ENCODE measurements at places on chromosomes 4 and X.

DNA sequence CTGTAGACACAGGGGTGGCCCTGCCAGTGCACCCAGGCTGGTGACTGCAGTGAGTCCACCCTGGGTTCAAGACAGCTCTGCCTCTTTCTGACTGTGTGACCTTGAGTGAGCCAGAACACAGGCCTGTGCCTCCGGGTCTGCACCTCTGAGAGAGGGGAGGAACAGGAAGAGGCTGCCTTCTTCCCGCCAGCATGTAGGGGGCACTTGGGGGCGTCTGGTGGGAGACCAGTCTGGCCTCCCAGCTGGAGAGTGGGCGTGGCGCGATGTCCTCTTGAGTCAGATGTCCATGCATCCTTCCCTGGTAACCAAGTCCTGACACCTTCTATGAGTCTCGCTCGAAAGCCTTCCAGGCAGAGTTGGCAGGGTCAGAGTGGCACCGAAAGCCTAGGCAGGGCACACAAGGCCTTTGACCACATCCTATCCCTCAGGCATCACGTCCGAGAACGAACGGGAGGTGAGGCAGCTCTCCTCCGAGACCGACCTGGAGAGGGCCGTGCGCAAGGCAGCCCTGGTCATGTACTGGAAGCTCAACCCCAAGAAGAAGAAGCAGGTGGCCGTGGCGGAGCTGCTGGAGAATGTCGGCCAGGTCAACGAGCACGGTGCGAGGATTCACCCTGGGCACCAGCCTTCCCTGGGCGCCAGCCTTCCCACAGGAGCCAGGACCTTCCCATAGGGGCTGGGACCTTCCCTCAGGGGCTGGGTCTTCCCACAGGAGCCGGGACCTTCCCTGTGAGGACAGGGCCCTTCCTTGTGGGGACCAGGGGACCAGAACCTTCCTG lies 21.3 kb downstream of the WFS1 start:
- DNase-seq, result no peak

DNA sequence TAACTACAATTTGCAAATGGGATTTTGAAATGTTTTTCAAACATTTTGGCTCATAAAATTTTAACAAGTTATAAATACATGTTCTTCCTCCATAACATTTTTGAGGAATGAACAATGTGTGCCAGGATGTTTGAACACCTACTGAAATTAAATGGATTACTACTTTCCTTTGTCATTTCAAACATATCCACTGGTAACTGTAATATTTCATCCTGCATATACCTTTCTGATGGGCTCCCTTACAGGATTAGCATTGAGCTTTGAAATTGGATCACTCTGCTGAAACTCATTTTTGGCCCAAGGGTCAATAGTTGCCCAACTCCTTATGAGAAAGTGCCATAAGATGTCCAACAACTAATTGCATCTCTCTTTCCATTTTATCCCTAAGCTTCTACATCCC lies 17.6 kb downstream of the GRPR start:
- no peak for DNase-seq

DNA sequence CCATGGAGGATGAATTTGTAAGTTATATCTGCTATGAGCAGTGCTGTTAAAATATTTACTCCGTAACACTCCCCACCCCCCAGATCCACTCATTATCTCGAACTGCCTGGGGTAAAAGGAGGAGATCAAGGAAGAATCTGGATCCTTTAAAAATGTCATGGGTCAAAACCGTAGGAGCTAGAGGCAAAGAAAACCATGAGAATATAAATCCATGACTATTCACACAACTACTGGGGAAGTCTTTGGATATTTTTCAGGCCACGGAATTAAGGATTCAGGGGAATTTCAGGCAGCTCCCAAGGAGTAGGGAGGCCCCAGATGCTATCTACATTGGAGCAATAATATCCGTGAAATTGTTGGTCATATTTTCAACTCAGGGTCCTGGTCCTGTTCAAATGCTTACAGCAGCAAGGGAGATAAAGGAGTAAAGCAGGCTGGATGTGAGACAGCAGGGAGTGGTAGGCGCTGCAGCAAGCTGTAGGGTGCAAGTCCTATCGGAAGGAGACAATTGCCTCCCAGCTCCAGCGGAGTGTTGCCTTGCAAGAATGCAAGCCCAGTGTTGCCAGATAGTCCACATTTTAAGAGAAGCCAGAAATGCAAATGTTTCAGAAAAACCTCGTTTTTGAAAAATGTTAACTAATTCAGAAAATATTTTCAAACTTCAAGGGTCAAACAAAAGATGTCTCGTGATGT lies 116.2 kb upstream of the KIT start:
- DNase-seq, result no peak

GRCh38 chr4:63221477-63221876 lies 1187.8 kb downstream of the TECRL start:
- no peak for DNase-seq

DNA sequence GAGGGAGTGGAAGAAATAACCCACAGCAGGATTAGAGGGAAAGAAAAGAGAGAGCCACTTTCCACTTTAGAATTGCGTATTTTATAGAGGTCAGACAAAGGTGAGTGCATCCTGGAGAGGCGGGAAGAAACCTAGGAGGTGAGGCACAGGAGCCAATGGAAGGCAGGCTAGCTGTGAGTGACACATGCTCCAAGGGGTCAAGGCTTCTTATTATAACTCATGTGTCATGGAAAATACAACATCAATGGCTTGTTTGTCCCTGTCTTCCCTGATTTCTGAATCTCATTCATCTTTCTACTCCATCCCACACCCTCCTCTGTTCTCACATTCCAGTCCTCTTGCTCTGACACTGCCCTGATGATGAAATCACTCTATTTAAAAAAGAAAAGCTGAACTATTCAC lies 14.4 kb downstream of the ANXA3 start:
- DNase-seq, result no peak

DNA sequence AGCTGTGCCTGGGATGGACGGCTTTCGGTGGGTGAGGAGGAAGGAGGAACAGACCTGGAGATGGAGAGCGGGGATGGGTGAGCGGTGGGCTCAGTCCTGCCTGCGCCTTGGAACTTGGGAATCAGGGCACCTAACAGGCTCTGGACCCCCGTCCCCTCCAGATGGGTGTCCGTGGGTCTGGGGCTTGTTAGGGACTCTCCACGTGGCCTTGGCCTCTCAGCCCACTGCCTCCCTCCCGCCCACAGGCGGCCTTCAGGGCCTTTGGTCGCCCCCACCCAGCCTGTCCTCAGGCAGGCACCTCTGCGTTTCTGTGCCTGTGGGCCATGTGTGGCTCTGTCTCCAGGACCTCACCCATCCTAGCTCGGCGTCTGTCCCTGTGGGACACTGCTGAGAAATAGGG lies 29.0 kb downstream of the TRMT44 start:
- no peak for DNase-seq

All from HTR-8/SVneo (cell line).